Naive thymus-derived CD8-positive, alpha-beta T cell (primary cell): ENCODE measurements at places on chromosomes 1 and 21. TPM values are rescaled to one million over a fixed set of nuclear protein-coding genes. Genes with fewer than 3 reads are reported as not detected.

The LPAR3 gene
- total RNA-seq = 1.4 TPM

The FAM167B gene
- total RNA-seq = 1.7 TPM

GRCh38 chr1:77395051-77395450 is 113.2 kb downstream of the AK5 start:
- DNase-seq = no peak
- H3K36me3 ChIP-seq = peaks cover 17% of the 10 kb centered on the region
- no peak overlapping the region for H3K27ac ChIP-seq
- peaks cover 6% of the 10 kb centered on the region for H3K4me1 ChIP-seq
- H3K27me3 ChIP-seq = no peaks in the 10 kb centered on the region

GRCh38 chr1:185369786-185370185 is 52.7 kb upstream of the IVNS1ABP start:
- DNase-seq = no peak
- H3K36me3 ChIP-seq = no peaks in the 10 kb centered on the region
- H3K27ac ChIP-seq = no peak overlapping the region
- H3K4me1 ChIP-seq = peaks cover 13% of the 10 kb centered on the region

DNA sequence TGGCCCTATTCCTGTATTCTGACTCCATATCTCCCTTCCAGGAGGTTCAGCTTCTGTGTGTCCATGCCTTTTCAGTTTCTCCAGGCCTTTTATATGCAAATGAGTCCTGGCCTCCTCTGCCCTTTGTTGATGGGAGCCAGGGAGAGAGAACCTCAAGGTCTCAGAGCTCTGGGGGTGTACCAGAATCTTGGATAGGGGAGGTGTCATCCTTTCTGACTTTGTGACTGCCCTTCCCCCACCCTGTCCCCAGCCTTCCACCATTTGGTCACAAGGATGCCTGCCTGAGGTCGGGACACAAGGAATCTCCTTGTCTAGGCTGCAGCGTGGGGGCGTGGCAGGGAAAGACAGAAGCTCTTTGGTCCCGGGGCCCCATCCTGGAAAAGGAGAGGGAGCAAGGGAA is 18.6 kb downstream of the LURAP1 start:
- H3K4me3 ChIP-seq = no peak overlapping the region
- peaks cover 2% of the 10 kb centered on the region for H3K4me1 ChIP-seq
- no peak for DNase-seq
- no peaks in the 10 kb centered on the region for H3K27me3 ChIP-seq
